T-helper 17 cell (primary cell): ENCODE measurements at places on chromosomes 2 and 18.

GRCh38 chr2:151651274-151651673 lies 83.0 kb downstream of the NEB start:
- DNase-seq, result no peak

GRCh38 chr2:26809876-26810577 lies 24.2 kb downstream of the CENPA start:
- no peak for DNase-seq

DNA sequence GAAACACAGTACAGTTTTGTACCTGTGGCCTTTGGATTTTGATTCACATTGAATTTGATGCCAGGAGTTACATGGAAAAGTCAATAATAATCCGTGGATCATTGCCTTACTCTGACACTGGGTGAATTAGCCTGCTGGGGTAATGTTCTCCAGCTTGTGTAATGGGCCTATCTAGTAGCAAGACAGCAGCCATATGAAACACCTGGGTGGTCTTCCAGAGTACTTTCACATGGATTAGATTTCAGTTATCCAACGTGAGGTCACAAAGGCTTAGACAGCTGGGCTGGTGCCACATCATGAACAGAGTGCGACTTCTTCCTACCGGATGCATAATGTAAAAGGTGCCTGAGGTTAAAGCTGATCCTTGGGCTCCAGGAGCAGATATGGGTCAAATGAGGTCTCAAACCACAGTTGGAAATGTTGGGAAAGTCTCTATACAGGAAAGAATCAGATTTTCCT lies 486.8 kb downstream of the PARD3B start:
- DNase-seq, result no peak

- no peak for DNase-seq
These were observed 567 bp downstream of the PCYOX1 start for GRCh38 chr2:70258532-70258875.

GRCh38 chr2:168633200-168633599 lies 169.2 kb upstream of the NOSTRIN start:
- no peak for DNase-seq

- no peak for DNase-seq
These were observed 4.9 kb downstream of the SMC6 start for GRCh38 chr2:17748745-17749144.

- no peak for DNase-seq
These were observed 192.6 kb upstream of the ST6GAL2 start for GRCh38 chr2:107078584-107078983.
